Ovary (tissue), 10 donors: ENCODE measurements at places on chromosomes 7 and 10. TPM values are rescaled to one million over a fixed set of nuclear protein-coding genes. Genes with fewer than 3 reads are reported as not detected.

- no peak for DNase-seq
These were observed 386.4 kb downstream of the PLXNA4 start for GRCh38 chr7:132189881-132190280.

- DNase-seq: no peak
These were observed 375.9 kb downstream of the BMPER start for GRCh38 chr7:34281260-34281659.

Gene CPVL
- total RNA-seq: 23.0 TPM

- no peak for DNase-seq
These were observed 10.2 kb downstream of the CUTC start for GRCh38 chr10:99742254-99742653.

Gene C7orf57
- 0.30 TPM for total RNA-seq

GRCh38 chr7:19709249-19709578, 377 bp upstream of the POLR1F start:
- no peak for DNase-seq

Gene ABLIM1
- 288 TPM for total RNA-seq

GRCh38 chr10:4691776-4692175, 134.2 kb upstream of the AKR1E2 start:
- DNase-seq: no peak

Gene PDSS1
- total RNA-seq: 3.8 TPM

DNA sequence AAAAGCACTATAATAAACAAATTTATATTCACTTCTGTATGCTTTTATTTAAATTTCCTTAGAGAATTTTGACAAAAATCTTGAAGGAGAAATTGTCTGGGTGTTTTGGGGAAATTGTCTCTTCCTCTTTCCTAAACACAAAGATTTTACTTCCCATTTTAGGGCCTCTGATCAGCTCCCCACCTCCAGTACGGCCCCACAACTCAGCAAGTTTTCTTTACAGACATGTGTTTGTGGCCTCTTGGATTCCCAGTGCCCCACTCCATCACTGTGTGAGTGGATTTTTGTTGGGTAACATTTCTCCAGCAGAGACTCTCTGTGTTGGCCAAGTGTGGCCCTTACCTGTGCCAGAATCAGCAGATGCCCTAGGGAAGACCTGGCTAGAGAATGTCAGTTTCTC, 182.8 kb upstream of the CDC14C start:
- no peak for DNase-seq
